Stimulated activated CD4-positive, alpha-beta T cell treated with anti-CD3 and anti-CD28 coated beads, TNF-alpha, amount 100 ng/mL, for 1 hour (primary cell): ENCODE measurements at places on chromosomes 13 and 19.

DNA sequence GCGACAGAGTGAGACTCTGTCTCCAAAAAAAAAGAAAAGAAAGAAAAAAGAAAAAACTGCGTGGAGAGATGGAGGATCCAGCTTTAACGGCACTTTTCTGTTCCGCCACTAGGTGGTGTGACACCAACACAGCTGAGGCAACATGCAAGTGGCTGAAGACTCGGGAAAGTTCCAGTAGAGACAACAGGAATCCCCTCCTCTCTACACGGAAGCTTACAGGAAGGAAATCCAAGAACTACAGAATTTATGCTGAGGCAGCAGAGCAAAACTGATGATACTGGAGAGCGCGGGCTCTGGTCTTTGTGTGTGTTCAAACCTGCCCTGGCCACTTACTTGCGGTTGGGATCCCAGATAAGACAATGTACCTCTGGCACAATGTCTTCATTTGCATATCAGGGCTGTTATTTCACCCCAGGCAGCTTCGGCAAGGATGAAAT is 9.9 kb downstream of the RANBP3 start:
- DNase-seq: peak; percentile 40

- DNase-seq: no peak
These were observed 109.8 kb upstream of the GPC6 start for GRCh38 chr13:93116809-93117208.

DNA sequence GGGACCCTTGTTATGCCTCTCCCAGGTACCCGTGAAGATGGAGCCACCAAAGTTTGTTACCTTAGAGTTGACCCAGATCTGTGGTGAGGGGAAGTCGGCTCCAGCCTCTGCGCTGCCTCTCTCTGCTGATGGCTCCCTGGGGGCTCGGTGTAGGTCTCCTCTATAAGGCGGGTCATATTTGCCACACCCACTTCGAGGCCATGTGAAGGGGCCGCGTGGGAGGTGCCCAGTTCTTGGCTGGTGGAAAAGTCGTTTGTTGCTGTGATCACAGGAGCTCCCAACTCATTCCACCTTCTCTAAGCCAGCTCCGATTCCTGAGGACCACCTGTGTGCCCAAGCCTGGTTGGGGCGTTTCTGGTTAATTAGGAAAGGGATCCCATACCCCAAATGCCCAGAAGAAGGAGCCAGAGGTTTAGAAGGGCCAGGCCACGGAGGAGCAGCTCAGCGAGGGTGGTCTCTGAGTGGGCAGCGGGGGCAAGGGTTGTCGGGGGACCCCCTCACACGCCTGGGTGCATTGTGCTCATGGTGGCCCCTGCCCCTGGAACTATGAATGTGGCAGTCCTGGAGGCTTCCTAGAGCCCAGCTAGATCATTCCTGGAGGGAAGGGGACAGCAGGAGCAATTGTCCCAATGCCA is 296.5 kb downstream of the ZNF536 start:
- no peak for DNase-seq

GRCh38 chr13:26784704-26785639 is 24.4 kb upstream of the GPR12 start:
- no peak for DNase-seq

DNA sequence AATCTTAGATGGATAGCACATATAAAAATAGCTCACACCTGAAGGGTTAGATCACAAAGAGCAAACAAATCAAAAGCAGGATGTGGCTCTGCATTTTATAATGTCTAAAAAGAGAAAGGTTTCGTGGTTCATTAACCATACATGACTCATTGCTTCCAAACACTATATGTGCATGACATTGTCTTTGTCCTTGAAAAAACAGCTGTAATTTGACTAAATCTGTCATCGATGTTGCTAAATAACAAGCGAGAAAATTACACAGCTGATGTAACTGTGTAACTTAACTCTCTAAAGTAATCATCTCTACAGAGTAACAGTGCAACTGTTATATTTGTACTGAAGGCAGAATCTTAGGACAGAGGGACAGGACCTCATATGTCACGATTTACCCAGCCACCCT is 383.1 kb upstream of the GPC6 start:
- DNase-seq: no peak

- no peak for DNase-seq
These were observed 82.7 kb downstream of the ATP11A start for GRCh38 chr13:112772539-112772909.

GRCh38 chr19:34260771-34261173 is 6.4 kb downstream of the GARRE1 start:
- no peak for DNase-seq

DNA sequence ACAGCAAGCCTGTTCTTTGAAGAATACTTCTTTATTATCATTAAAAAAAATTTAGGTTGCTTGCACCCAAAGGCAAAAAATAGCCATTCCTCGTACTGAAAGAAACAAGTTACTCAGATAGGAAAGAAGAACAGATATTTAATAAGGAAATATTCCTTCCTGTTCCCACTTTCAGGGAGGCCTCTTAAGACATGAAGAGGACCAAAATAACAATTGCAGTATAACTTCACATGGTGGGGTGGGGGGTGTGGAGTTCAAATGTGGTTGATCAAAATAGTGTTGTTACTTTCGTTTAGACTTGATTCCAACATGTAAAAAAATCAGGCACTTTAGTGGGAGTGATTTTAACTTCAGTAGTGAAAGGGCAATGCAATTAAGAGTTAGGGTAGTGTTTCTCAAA is 3.6 kb downstream of the RGCC start:
- DNase-seq: no peak

DNA sequence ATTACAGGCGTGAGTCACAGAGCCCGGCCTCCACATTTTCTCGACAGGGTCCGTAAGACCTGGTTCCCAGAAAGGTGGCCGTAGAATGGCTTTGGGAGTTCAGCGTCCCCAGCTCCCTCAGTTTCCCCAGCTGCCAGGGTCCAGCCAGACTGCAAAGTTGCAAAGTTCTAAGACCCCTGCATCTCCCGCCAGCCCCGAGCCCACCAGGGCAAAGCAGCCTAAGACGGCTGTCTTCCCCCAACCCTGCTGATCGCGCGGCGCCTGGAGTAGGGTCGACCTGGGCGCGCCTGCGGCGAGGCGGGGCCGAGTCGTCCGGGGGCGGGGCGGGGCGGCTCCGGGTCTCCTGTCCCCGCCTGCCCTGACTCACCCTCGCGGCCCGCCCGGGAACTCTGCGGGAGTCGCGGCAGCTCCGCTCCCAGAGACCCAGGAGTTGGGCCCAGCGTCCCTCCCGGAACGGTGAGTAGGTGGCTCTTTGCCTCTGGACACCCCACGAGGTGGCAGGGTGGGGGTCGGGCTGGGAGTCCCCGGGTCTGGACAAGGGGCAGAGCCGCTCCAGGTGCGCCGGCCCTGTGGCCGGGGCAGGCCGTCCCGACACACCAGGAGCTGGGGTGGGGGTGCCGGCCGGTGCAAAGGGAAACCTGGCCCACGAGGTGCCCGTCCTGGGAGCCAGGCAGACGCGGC is at the start of gene LRRC8E:
LRRC8E (plus strand) TSS at position 366 of the 681 bp plus-strand sequence. CDS start 7,094 bp downstream, outside the sequence.
- DNase-seq: no peak

- DNase-seq: no peak
These were observed 211.5 kb upstream of the MIR17HG start for GRCh38 chr13:91135968-91136367.

DNA sequence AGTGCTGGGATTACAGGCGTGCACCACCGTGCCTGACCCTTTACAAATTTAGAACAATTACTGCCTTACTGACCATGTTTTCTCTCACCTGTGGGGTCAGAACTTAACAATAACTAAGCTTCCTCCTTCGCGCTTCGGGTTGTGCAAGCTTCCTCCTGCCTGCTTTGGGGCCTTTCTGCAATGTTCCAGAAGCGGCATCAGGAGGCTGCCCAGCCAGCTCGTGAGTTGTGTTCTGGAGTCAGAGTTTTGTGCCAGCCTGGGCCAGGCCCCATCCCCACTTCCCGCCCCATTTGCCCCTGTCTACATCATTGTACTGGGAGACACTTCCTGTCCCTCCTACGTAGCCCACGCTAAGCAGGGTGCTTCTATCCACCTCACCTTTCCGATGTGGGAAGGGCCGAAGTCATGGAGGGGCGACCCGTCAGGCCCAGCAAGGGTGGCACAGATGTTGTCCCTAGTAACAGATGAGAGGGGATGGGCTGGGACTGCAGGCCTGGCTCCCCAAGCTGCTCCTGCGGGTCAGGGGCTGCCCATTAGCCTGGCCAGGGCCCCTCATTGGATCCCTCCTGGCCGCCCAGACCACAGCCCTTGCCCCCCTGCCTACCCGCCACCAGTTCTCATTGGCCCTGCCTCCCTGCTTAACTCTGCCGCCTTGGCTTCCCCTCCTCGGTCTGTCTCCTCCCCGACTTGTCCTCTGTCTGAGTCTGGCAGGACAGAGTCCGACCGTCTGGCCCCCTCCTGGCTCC is 13.4 kb downstream of the UHRF1 start:
- no peak for DNase-seq

GRCh38 chr13:21738630-21739029 is 67.8 kb downstream of the FGF9 start:
- DNase-seq: no peak
